Left kidney (tissue), 8 donors: ENCODE measurements at places on chromosomes 16 and 17. TPM values are rescaled to one million over a fixed set of nuclear protein-coding genes. Genes with fewer than 3 reads are reported as not detected.

GRCh38 chr17:3809135-3809534 lies 8.1 kb upstream of the ITGAE start:
- no peak for DNase-seq

DNA sequence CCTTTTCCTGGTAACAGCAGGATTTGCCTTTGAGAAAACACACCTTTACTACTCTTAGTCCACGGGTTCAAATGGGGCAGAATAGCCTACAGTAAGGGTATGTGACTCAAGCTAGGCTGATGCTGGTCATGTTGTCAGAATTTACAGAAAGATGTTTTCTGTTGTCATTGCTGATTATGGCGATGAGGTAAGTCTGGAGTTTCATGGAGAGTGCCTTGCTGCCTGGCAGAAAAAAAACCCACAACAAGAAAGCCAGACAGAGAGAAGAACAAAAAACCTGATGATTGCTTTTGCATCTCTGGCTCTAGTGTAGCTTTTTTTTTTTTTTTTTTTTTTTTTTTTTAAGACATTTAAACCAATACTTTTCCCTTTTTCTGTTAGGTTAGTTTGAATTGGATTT lies 47.9 kb downstream of the SLC6A4 start:
- DNase-seq: no peak

Gene KRTAP2-2
- polyA plus RNA-seq: not detected

DNA sequence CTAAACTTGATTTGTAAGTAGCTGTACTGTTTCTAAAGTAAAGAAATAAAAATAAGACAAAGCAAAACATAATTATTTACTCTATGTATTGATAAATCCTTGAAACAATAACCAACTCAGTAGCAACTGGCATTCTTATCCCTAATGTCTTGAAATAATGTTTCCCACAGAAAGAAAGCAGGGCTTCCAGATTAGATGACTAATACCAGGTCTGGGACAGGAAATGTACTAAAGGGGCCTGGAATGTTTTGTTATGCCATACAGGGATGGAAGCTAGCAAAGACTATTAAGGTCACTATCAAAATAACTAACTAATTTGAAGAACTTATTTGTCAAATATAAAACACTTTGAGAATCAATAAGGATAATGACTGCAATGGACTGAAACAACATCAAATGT lies 82.1 kb downstream of the CFDP1 start:
- no peak for DNase-seq

DNA sequence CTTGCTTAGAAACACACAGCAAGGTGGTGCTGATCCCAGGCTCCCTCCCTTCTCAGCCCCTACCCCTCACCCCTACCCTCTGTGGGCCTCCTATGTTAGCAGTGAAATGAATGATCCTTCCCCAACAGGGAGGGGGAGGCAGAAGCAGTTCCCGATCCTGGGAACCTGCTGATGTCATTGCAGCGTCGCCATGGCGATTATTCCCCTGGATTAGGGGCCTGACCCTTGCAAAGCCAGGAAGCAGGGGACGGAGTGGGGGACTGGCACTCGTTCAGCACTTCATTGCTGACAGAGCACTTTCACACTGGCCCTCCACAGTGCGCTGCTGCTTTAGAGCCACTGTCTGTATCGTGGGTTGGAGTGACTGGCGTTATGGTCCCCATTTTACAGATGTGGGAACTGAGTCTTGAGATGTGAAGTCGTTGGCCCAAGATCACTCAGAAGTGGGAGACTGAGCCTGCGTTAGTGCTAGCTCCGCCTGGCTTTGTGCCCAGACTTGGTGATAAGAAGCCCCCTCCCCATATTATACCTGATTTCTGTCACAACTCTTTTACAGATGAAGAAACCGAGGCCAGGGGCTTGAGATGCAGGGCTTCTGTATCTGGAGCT lies 26.6 kb downstream of the LASP1 start:
- no peak for DNase-seq

GRCh38 chr17:78475211-78475610 lies 96.8 kb downstream of the PGS1 start:
- no peak for DNase-seq

DNA sequence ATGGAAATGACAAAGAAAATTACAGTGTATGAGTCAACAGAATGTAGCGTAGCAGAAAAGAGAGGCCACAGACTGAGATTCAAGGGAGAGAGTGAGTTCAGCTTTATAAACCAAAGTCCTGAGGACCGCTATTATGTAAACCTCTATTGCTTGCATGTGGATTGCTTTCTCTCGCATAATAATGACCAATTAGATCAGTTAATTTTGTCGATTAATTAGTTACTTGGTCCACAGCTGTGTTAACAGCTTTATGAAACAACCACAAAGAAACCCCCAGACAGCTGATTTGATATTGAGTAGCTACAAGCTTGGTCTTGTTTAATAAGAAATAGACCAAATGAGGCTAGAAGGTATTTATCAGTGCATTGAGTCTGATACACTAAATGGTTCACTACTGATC lies 291.8 kb upstream of the ERCC4 start:
- DNase-seq: no peak

Gene RAB37
- 6.6 TPM for polyA plus RNA-seq

DNA sequence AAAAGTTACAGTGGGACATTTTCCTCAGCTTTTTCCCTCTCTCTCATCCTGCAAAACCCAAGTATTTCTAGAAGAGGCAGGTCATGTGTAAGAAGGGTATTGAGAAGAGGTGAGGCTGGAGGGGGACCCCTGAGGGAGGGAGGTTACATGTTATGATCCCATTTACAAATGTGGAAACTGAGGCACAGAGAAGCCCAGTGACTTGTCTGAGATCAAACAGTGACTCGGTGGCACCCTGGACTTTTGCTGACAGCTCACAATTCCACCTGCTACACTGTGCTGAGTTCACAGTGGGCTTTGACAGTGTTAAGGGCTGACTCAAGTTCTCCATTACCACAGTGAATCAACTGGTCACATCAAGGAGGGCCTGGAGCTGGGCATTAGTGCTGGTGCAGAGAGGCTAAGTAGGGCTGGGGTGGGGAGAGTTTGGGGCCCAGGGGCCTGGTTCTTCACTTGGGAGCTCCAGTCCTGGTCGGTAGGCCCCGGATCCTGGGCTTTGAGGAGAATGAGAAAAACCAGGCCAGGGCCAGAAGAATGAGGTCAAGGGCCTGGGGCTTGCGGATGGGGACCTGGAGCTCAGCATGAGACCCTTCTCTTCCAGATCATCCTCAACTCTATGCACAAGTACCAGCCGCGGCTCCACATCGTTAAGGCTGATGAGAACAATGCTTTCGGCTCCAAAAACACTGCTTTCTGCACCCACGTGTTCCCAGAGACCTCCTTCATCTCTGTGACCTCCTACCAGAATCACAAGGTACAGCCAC lies 26.0 kb downstream of the TBX4 start:
- DNase-seq: no peak

- no peak for DNase-seq
Observed at GRCh38 chr16:58815181-58815888, 81.2 kb upstream of the GOT2 start.

- DNase-seq: no peak
Observed at GRCh38 chr17:10178506-10178991, 19.9 kb downstream of the GAS7 start.

GRCh38 chr16:65445313-65446260 lies 323.7 kb upstream of the CDH11 start:
- no peak for DNase-seq

GRCh38 chr17:36511216-36511615 lies 23.5 kb downstream of the MYO19 start:
- no peak for DNase-seq

DNA sequence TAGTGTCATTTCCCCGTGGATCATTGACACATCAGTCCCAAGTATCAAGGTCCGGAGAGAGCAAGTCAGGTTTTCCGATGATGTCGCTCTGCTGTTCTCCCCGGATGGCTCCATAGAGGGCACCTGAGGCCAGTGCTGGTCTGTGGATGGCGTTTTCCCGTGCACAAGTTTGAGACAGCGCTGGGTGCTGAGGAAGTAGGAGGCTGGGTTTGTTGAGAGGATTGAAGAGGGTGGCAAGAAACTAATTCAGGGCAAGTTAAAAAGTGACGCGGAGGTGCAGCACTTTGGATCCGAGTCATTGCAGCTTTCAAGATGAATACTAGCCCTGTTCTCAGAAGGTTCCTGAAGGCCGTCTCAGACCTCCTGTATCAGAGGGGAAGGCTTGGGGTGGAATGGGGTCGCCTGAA lies 7.7 kb downstream of the NUBP1 start:
- DNase-seq: no peak

DNA sequence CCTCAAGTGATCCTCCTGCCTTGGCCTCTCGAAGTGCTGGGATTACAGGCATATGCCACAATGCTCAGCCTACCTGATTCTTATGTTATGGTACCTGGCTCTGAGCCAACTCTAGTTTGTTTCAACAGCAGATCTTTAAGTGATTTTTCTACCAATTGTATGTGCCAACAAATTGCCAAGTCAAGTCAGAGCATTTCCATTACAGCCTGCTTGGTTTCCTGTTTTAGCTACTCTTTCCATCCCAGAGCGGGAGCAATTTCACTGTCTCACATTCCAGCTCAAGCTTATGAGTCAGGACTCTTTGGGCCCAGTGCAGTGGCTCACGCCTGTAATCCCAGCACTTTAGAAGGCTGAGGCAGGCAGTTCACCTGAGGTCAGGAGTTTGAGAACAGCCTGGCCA lies 30.8 kb upstream of the RBBP6 start:
- DNase-seq: no peak

Gene AKAP10
- 29.7 TPM for polyA plus RNA-seq

- no peak for DNase-seq
Observed at GRCh38 chr16:14284930-14285512, 213.9 kb downstream of the MRTFB start.

- DNase-seq: no peak
Observed at GRCh38 chr17:74485841-74486240, 19.4 kb downstream of the CD300A start.

Gene TMC8
- polyA plus RNA-seq: 1.4 TPM

DNA sequence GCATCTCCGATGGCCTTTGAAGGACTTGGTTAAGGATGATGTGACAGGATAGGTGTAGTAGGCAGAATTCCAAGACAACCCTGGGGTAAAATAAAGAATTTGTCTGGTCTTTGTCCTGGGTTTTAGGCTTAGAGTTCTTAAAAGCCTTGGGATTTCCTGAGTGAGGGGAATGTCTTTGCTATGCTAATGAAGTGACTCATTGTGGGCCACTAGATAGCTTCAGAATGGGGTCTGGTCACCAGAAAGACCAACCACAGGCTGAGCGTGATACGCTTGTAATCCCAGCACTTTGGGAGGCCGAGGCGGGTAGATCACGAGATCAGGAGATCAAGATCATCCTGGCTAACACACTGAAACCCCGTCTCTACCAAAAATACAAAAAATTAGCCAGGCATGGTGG lies 182.8 kb upstream of the TOX3 start:
- no peak for DNase-seq

Gene CCL1
- not detected for polyA plus RNA-seq

Gene TNS4
- 0.10 TPM for polyA plus RNA-seq

DNA sequence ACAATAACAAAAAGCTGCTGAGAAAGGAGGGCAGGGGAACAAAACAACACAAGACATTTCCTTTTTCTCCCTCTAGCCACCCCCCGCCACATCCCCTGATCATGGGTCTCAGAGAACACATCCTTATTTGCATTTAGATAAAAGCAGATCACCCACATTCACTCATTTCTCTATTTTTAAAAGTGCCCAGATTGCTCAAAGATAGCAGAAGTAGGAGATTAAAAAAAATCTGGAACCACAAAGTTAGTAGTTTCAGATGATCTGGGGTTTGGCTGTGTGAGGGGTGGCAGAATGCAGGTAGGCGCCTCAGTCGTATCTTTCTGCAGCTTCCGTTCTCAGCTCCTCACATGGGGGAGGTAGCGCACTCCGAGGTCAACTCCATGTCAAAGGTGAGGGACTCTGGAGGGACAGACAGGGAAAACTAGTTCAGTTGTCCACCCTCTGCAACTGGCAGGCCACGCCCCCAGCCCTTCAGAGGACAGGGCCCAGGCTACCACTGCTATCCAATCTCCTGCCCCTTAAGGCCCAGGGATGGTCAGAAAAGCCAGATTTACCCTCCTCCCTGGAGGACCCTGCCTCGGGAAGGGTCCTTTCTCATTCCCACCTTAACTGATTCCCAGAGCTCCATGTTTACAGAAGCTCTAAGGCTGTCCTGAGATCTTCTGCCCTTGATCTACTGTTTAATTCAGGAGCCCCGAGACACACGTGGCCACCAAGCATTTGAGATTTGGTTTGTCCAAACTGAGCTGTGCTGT lies 27.3 kb downstream of the STAT5A start:
- no peak for DNase-seq

DNA sequence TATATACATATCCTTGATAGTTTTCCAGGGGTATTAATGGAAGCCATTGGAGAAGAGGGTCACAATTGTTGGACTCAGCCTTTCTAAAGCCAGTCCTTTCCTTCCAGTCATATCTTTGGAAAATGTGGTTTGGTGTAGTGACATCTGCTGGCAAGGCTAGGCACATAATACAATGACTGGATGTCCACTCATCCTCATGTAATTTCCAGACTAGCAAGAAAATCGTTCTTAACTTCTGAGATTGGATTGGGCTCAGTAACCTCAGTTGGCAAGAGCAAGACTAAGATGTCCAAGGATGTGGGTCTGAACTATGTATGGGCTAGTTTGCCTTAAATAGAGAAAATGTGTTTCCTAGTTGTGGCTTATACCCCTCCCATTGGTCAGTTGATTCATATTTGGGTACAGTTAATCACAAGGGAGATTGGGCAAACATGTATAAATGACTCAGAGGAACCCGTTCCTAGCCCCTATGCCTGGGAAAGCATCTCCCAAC lies 8.7 kb upstream of the KAT7 start:
- peak; percentile 49 for DNase-seq
